ENCODE measurements at places on chromosomes 4 and X.
A peak's percentile ranks its signal among the peaks of the same experiment; 100 is the strongest.

DNA sequence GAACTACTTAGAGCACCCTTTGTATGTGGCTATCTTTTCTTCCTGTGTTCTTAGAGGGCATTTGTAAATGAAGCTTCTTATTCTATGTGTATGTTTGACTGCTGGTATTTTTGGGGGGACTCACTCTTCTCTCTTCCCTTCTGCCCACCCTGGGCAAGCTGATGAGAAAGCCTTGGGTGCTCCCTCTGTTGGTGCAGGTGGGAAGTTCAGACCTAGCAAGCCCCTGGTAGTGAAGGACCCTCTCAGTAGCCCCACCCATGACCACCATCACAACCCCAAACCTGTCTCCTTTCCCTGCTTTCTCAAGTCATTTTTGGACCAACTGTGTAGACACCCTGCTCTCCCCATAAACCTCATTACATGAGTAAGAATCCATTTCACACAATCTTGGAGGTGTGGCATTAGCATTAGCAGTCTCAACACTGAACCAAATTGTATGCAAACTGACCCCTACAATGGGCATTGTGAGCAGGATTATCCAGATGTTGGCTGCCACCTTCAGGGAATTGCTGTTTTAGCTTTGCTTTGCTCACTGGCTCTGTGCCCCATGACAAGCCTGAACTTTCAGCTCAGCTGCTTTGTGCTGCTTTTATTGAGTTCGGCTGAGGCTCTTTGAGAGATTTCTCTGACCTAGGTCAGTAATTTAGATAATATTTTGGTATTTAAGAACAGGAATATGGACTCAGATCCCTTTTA is 27.9 kb downstream of the TRIM61 start:
- DNase-seq = no peak

DNA sequence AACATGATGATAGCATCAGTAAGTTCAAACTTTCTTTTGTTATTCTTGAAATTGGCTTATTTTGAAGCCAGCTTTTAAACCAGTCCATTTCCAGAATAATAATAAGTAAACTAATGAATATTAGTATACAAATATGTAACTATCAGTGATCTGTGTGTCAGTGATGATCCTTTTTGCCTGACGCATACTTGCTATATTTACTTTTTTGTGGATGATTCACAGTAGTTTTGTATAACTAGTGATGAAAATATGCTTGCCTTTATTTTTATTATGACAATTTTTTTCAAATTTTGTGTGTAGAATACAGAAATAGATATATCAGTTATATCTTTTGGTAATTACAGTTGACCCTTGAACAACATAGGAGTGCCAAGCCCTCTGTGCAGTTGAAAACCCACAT is 49.5 kb downstream of the USP53 start:
- no peak for DNase-seq

DNA sequence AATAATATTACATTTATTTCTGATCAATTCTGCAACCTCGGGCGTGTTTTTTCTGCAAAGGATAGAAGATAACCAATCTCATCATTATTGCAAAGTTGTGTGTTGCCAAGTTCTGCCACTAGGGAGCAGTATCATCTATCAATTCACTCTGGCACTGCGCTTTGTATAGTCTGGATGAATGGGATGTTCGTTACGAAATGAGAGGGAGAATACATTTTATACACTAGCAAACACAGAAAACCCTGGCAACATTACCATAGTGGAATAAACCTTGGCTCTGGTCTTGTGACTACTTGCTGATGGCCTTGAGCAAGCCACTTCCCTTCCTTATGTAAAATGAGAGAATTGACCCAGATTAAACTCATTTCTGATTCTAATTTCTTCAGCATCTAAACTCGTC is 97.5 kb upstream of the ZNF518B start:
- DNase-seq = no peak

DNA sequence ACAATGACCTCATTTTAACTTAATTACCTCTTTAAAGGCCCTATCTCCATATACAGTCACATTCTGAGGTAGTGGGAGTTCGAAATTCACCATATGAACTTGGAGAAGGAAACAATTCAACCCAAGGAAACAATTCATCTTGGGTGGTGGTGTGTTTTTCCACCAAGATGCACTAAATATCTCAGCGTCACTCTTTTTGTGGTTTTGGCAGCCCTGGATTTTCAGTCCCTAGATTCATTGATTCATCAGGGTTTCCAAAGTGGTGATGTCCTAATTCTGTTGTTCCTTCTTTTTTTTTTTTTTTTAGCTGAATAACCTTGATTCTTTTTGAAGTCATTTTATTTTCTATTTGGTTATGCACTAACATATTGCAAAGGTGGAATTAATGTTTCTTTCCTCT is 162.6 kb upstream of the RAPGEF2 start:
- DNase-seq = no peak

GRCh38 chrX:26783512-26784225 is 567.7 kb downstream of the MAGEB5 start:
- DNase-seq = no peak

DNA sequence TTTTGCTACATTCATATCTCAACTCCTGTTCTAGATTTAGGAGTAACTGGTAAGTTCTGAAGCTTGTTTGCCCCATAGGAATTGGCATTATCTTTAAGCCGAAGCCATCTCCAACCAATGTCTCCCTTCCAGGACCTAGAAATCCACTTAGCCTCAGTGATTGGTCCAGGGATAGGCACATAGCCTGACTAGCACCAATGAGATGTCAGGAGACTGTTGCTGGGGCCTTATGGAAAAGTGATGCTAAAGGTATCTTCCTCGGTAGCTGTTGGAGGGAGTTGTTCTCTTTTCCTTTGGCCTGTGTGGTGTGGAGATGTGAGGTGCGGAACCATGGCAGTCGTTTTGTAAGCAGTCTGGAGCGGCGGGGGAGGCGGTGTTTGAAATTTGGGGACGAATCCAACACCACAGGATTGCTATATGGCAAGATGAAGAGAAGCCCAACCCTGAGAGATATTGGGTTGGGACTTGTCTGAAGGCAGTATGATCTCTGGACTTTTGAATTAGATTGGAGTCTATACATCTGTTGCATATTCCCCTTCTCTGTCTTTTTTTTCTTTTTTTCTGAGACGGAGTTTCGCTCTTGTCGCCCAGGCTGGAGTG is 109.8 kb upstream of the ATP6AP2 start:
- DNase-seq = no peak

GRCh38 chr4:121280425-121280824 is 100.4 kb downstream of the QRFPR start:
- no peak for DNase-seq

- DNase-seq = no peak
These were observed 672 bp downstream of the PGM2 start for GRCh38 chr4:37827030-37827685.

DNA sequence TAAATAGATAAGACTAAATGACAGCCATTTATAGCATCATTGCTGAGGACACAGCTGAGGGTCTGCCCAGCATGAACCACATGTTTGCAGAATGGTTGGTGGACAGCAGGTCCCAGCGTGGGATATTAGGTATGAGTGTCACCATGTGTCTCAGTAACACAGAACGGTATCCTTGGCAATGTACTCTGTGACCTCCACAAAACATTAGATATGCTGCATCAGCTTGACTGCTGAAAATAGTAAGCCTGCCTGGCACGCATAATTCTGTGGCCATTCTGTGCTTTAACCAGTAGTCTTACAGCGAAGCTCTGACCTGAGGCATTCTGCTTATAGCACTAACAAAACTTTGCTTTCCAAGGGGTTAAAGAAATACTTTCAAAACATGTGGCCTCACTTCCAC is 32.0 kb downstream of the LIMCH1 start:
- no peak for DNase-seq

GRCh38 chrX:25034889-25035288 is 19.1 kb upstream of the ARX start:
- DNase-seq = no peak

DNA sequence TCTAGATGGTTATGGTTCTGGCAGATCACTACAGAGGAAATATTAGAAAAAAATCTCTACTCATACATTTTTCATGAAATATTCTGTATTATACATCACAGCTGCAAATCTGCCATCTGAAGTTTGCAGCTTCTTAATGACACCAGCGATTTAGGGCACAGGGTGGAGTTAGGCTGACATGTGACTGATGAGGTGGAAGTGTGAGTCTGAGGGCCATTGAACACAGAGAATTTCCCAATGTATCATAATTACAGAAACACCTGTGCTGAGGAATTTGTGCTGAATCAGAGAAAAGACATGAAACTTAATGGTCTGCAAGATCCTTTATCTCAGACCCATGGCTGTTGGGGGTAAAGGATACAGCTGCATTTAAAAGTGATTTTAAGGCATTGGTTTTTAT is 2025.6 kb upstream of the AGA start:
- DNase-seq = no peak

DNA sequence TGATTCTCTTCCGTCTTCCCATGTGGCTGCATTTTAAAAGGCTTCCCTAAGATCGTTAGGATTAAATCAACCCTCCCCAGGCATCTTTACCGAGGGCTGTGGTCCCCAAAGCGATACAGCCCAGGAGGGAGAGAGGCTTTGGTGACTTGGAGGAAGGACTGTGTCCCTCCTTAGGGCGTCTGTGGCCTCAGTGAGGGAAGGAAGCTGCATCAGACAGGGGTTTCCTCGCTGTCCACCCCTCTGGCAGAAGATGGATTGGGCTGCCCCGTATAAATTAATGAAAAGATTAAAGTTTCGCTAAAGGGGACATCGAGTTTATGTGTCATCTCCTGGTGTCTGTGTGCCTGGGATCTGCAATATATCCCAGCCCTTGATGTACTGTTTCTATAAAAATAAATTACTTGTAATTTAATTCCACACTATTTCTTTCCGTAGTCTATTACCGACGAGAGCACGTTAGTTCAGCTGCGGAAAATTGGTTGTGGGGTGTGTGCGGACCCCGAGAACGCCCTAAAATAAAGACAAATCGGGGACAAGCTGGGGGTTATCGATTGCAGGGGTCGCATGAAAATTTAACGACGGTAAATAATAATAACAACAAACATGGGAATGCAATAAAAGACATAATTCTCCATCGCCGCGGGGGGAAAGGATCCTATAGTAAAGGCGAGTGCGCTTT is 6.5 kb downstream of the SHOX start:
- no peak for DNase-seq

- no peak for DNase-seq
These were observed 1592.7 kb downstream of the TECRL start for GRCh38 chr4:62816566-62816965.

DNA sequence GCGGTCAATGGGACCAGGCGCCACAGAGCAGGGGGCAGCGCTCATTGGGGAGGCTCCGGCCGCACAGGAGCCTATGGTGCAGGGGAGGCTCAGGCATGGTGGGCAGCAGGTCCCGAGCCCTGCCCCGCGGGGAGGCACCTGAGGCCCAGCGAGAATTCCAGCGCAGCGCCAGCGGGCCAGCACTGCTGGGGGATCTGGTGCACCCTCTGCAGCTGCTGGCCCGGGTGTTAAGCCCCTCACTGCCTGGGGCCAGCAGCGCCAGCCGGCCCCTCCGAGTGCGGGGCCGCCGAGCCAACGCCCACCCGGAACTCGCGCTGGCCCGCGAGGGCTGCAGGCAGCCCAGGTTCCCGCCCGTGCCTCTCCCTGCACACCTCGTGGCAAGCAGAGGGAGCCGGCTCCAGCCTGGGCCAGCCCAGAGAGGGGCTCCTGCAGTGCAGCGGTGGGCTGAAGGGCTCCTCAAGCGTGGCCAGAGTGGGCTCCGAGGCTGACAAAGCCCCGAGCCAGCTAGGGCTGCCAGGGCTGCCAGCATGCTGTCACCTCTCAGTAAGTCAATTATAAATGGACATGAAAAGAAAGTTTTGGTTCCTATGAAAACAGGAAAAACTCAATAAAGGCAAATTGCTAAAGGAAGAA is 14.5 kb downstream of the FAM184B start:
- no peak for DNase-seq

- no peak for DNase-seq
These were observed 48.1 kb upstream of the ENPP6 start for GRCh38 chr4:184265546-184266351.

- DNase-seq = no peak
These were observed 231.6 kb downstream of the TLL1 start for GRCh38 chr4:166104623-166105022.

GRCh38 chrX:96407072-96407471 is 277.6 kb upstream of the DIAPH2 start:
- DNase-seq = no peak

- no peak for DNase-seq
These were observed 250.3 kb downstream of the DCLK2 start for GRCh38 chr4:150328496-150328895.

DNA sequence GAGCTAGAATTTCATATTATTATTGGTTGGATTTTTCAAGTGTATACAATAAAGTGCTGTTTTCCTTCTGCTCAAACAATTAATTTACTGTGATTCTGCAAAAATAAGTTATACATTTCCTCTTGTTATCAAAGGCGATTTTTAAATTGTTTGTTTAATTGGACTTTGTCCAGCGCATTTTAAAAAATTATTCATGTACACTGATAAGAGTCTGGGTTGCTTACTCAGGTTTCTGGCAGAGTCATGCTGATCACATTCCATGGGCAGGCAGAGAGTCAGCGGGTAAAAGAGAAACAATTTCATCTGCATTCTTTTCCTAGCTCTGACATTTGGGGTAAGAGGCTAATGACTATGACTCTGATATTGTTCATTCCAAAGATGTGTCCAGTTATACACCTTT is 8.9 kb downstream of the FAT4 start:
- no peak for DNase-seq

GRCh38 chr4:109451544-109452273 is 18.1 kb downstream of the SEC24B start:
- no peak for DNase-seq

- DNase-seq = no peak
These were observed 991.4 kb downstream of the CCSER1 start for GRCh38 chr4:91118597-91118996.

DNA sequence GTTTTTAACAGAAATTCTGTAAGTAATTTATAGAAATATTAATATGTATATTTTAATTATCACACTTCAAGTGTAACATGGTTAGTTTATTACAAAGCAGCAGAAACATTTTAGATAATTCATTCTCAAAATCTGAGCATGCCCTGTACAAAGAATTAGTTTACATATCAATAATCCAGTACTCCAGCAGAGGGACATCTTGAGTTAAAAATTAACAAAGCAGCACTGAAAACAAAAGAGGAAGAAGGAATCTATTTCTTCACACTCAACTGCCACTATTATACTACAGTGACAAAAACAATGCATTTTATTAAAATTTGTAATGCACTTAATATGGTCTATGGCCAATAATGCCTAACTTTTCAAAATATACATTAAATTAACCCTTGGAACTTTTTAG is 179.1 kb upstream of the KLHL4 start:
- DNase-seq = no peak

- DNase-seq = no peak
These were observed 13.6 kb downstream of the LIMCH1 start for GRCh38 chr4:41551536-41551935.

GRCh38 chr4:82739287-82740190 is 59.1 kb downstream of the SCD5 start:
- DNase-seq = peak; percentile 41

GRCh38 chr4:88939697-88940096 is 117.3 kb downstream of the FAM13A start:
- no peak for DNase-seq

- DNase-seq = no peak
These were observed 36.9 kb upstream of the TENM3 start for GRCh38 chr4:182206266-182206665.

Data from stimulated activated CD4-positive, alpha-beta T cell treated with anti-CD3 and anti-CD28 coated beads, Interleukin-1b, Interleukin-23, amount 100 ng/mL, for 1 hour (primary cell).